M059J (cell line): ENCODE measurements at places on chromosomes 6 and 20. TPM values are rescaled to one million over a fixed set of nuclear protein-coding genes. Genes with fewer than 3 reads are reported as not detected.

Gene GCNT2
- total RNA-seq: 22.2 and 22.5 TPM in 2 replicates

Gene SOX18
- not detected in 2 replicates for total RNA-seq

Gene ERVFRD-1
- total RNA-seq: not detected in 2 replicates

Gene UBE2J1
- 18.6 and 28.8 TPM in 2 replicates for total RNA-seq

Gene BEND6
- total RNA-seq: 16.3 and 21.4 TPM in 2 replicates
